ENCODE measurements at places on chromosomes 2 and 18.
A peak's percentile ranks its signal among the peaks of the same experiment; 100 is the strongest.

DNA sequence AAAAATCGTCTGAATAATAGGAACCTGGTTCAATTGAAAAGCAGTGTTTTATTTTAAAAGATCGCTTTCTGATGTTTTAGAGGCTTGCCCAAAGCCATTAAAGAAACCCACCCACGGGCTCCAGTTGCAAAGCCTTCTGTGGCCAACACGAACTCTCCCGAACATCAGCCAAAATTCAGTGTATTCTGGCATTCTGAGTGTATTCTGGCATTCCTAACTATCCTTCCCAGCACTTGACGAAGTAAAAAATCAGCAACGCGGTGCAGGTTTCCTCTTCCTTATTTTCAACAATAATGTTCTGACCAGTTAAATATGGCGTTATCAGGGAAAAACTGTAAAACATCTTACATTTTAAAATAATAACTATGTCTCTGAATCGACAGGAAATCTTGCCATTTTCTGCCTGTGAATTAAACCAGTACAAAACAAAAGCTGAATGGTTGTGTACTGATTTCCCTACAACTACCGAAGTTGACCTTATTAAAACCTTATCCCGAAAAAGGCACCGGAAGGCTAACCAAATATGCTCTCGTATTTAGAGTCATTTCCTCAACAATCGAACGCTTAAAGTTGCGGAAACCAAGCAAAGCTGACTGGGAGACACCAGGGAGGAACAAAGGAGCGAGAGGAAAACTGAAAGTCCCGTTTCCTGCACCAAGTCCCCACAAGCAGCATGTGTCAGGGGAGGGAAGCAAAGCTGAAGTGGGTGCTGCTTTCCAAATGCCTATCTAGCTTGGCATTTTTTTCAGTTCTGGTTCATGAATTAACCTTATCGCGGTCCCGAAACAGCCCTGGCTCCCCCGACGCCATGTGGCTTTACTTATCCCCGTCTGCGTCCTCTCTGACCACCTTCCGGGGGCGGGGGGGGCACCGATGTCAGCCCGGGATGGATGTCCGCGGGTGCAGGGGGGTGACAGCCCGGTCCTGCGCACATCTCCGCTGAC, 44.3 kb downstream of the ZNF516 start:
- DNase-seq: peak; percentile 76

- DNase-seq: no peak
These were observed at the start of gene IL36G for GRCh38 chr2:112977559-112978056. IL36G (plus strand) TSS chr2:112978006; CDS start chr2:112978639, 633 bp downstream.

DNA sequence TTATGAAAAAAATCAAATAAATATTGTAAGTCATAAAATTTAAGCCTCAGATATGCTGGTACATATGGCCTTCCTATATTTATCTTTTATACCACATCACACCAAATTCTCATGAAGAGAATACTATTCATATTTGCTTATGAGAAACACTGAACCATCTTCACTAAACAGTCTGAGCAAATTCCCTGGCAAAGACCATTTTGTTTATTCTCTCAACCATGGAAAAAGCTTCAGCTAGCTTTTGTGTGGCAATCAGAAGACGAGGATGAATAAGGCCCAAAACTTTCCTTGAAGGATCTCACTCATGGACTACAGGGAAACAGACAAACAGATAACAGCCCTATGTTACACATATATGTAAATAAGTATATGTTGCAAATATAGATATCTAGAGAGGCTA, 252.1 kb downstream of the TMX3 start:
- no peak for DNase-seq

- DNase-seq: no peak
These were observed 63.5 kb upstream of the AGPS start for GRCh38 chr2:177329064-177329463.

- DNase-seq: no peak
These were observed 30.6 kb upstream of the SLC1A4 start for GRCh38 chr2:64958556-64958955.

DNA sequence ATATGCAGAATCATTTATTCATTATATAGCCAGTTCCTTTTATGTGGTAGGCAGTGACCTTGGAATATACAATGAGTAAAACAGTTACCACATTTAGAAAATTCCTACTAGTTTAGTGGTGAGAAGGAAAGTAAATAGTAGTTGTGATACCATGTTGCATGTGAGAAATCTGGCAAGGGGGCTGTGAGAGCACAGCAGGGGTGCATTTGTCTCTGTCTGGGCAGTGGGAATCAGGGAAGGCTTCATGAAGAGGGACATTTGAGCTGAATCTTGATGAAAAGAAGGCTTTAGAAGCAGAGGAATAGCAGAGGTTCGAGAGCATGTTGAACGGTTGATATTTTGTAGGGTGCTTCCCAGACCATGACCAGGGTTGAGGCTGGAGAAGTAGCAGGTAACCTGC, 78.7 kb downstream of the RAB3GAP1 start:
- peak; percentile 1 for DNase-seq

DNA sequence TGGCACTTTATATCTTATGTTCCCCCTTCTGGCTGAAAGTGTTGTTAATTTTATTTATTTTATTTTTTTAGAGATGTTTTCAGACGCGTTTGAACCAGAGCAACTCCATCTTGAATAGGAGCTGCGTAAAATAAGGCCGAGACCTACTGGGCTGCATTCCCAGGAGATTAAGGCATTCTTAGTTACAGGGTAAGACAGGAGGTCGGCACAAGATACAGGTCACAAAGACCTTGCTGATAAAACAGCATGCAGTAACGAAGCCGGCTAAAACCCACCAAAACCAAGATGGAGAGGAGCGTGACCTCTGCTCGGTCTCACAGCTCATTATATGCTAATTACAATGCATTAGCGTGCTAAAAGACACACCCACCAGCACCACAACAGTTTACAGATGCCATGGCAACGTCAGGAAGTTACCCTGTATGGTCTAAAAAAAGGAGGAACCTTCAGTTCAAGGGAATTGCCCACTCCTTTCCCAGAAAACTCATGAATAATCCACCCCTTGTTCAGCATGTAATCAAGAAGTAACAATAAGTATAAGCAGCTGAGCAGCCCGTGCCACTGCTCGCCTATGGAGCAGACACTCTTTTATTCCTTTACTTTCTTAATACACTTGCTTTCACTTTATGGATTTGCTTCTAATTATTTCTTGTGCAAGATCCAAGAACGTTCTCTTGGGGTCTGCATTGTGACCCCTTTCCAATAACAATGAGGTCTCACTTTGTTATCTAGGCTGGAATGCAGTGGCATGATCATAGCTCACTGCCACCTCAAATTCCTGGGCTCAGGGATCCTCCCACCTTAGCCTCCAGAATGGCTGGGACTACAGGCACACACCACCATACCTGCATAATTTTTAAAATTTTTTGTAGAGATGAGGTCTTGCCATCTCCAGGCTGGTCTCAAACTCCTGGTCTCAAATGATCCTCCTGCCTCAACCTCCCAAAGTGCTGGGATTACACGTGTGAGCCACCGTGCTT, 55.9 kb downstream of the CACNB4 start:
- DNase-seq: no peak

DNA sequence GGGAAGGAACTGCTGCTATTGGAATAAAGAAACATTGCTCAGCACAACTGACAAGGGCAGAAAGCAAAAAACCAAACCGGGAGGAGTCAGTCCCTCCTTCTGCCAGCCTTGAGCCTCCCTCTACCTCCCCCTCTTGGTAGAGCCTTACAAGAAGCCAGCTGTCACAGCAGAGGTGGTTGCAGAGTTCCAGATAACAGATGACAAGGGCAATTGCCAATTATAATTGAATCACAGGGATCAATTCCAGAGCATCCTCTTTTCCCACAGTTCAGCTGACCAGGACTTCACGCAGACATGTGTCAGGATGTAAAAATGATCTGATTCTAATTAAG, 548.2 kb upstream of the LRRTM1 start:
- DNase-seq: no peak

- no peak for DNase-seq
These were observed 7.0 kb upstream of the SATB2 start for GRCh38 chr2:199464606-199465352.
